A172 (cell line): ENCODE measurements at places on chromosomes 4 and X.

- peak; percentile 38 for DNase-seq
Observed at GRCh38 chrX:78024349-78025059, 55.1 kb upstream of the PGAM4 start.

- no peak for DNase-seq
Observed at GRCh38 chrX:53379747-53380146, 42.7 kb downstream of the SMC1A start.

- DNase-seq = no peak
Observed at GRCh38 chr4:2790583-2791517, 2.0 kb upstream of the SH3BP2 start.

GRCh38 chrX:46627711-46628419 is 54.3 kb downstream of the CHST7 start:
- DNase-seq = no peak

GRCh38 chrX:36908801-36909675 is 99.1 kb upstream of the FAM47C start:
- DNase-seq = peak; percentile 16

DNA sequence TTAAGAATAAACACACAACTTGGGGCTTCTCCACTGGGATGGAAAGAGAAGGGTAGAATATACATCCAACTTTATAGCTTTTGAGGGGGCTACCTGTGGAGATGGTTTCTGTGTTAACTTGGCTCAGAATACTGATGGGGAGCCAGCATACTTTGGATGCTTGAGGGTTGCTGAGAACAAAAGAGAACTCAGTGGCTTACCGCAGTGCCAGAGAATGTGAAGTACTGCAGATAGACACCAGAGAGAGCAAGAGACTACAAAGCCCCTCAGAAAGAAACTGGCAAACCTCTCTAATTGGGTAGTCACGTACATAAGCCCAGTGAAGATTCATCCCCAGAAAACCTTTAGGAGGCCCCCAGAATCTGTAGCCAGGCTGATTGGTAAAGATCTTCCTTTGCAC is 214.4 kb downstream of the DCHS2 start:
- no peak for DNase-seq

DNA sequence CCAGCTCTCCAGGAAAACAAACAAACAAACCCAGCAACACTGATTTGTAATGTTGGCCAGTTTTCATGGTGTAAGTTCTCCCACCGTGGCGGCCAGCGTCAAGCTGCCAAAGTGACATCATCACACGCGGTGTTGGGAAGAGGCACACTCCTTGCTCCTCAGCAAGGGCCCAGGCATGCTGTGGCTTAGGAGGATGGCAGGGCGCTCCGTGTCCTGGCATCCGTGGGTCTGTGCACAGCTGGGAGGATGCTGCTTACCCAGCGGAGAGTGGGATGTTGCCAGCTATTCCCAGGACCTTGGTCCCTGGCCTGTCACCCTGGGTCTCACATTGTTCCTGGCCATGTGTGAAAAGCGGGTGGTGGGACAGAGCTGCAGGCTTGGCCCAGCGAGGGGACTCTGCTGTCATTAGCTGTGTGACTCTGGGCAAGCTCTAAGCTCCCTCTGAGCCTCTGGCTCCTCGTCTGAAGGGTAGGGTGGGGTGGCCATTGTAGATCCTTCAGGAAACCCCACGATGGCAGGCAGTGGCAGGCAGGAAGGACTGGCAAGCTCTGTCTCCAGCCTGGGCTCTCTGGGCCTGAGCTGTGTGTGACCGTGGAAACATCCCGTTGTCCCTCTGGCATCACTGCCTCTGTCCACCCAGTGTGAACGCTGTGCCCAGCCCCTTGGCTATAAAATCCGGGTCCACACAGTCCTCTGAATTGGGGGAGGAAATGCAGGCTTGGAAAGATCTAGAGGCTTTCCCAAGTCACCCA is 10.8 kb downstream of the PSAPL1 start:
- no peak for DNase-seq

DNA sequence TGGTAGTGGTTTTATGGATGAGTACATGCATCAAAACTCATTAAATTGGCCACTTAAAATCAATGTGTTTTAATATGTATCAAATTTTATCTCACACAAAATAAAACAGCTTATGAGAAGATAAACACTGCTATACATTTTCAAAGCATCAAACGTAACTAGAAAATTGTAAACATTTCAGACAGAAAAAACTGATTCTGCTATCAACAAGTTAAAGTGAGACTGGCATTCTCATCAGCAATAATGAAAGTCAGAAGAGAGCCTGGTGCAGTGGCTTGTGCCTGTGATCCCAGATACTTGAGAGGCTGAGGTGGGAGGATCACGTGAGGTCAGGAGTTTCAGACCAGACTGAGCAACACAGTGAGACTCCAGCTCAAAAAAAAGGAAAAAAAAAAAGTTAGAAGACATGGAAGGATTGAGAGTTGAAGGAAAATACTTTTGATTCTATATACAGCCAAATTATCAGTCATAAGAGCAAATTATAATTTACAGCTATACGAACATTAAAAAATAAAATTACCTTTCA is 2.9 kb downstream of the TBCK start:
- DNase-seq = no peak

DNA sequence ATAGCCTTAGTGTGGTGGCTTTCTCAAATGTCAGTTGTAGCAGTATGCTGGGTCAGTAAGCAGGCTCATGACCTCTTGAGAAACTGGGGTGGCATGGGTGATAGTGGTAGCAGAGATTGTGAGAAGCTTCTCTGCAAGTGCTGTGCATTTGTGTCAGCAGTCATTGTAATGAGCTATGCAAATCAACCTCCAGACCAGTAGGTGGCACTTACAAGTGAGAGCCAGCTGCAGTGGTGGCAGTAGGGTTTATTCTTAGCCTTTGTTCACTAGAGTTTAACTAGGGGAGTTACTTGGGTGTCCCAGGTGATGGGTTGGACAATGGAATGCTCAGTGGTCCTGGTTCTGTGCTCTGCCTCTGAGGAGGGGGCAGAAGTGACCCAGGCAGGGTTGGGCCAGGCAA is 818.7 kb downstream of the PCDH7 start:
- no peak for DNase-seq

GRCh38 chrX:20361081-20361889 is 94.6 kb upstream of the RPS6KA3 start:
- no peak for DNase-seq

DNA sequence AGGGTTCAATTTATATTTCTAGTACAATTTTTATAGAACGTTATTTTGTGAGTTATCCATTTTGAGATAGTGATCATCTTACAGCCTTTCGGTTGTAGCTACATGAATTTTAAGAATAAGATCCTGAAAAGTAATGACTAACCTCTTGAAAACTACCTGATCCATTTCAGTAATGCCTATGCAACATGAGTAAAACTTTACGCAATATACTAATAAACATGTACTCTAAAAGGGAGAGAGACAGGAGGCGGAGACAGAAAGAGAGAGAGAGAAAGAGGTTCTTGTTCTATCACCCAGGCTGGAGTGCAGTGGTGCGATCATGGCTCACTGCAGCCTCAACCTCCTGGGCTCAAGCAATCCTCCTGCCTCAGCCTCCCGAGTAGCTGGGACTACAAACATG is 816.1 kb downstream of the CCSER1 start:
- no peak for DNase-seq

GRCh38 chrX:16975233-16975632 is 28.8 kb downstream of the REPS2 start:
- no peak for DNase-seq

- DNase-seq = peak; percentile 58
Observed at GRCh38 chr4:85720735-85721134, 245.8 kb downstream of the ARHGAP24 start.
